ENCODE measurements at places on chromosomes 6 and 20. TPM values are rescaled to one million over a fixed set of nuclear protein-coding genes. Genes with fewer than 3 reads are reported as not detected.

The OPN5 gene
- polyA plus RNA-seq: not detected

The CDH4 gene
- 4.7 TPM for polyA plus RNA-seq

DNA sequence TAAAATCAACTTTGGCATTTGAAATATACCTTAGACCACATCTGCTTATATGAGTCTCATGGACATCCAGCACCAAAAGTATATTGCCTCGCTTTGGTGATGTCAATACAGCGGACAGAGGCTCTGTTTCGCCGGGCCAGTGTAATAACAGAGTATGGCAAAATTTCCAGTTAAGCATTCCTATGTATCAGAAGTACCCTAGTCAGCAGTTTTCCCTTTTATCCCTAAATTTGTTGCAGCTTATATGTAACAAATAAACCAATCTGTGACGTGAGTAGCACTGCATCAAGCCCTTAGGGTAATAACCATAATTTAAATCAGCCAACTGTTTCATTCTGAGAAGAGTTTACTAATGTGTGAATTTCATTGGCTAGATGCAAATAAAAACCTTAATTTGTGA, 585.5 kb upstream of the ADGRB3 start:
- no peak for DNase-seq

The CAPN11 gene
- 0.12 TPM for polyA plus RNA-seq

DNA sequence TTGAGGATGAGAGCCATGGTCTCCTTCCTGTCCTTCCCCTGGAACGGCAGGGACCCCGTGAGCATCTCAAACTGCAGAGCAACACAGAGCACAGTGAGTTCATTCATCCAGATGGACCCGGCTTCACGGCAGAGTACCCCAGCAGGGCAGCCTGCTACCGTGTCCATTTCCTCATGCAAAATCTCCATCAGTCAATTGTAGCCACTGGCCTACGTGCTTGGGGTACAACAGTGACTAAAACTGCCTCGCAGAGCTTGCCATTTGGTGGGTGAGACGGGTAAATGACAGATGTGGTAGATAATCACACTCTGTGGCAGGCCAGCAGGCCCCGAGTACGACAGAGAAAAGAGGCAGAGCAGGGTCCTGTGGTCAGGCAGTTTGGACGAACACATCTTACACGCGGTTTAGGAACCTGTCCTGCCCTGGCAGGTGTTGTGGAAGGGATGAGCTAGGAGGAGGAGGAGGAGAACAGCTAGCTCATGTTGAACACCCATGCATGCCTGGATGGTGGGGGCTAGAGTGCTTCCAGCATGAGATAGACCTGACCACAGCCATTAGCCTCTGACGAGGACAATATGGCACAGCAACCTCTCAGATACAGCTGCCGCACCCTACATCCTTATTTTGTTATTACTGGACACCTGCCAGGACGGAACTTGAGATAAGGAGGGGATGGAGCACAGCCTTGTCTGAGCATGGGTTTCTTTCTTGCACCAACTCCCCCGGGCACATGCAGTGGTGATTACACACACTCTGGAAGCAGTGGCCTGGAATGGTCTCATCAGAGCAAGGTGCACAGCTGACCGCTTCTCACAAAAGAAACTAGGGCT, 95.6 kb downstream of the RAMACL start:
- peak; percentile 13 for DNase-seq

The HLA-DRB1 gene
- polyA plus RNA-seq: 18.4 TPM

The FGD2 gene
- 4.2 TPM for polyA plus RNA-seq

GRCh38 chr20:2767768-2768631, 32.4 kb downstream of the CPXM1 start:
- DNase-seq: peak; percentile 41

- no peak for DNase-seq
Observed at GRCh38 chr20:44833437-44833836, 23.1 kb upstream of the RIMS4 start.

DNA sequence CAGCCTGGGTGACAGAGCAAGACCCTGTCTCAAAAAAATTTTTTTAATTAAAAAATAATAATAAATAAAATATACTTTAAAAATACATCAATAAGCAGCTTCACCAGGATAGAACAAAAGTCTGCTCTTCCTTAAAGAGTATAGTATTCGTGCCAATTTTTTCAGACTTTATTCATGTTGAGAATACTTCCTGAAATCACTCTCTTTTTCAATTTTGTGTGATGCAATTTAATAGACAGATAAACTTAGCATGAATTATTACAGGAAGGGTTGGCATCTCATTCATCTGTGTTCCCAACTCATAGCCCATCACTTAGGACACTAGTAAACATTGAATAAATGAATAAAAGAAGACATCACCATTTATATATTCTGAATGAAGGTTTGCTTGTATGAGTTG, 52.4 kb downstream of the IPCEF1 start:
- DNase-seq: no peak
